ENCODE measurements at places on chromosomes 2 and 18.
A peak's percentile ranks its signal among the peaks of the same experiment; 100 is the strongest.

- DNase-seq: no peak
Measured at GRCh38 chr2:25482341-25482740, 140.6 kb upstream of the DNMT3A start.

DNA sequence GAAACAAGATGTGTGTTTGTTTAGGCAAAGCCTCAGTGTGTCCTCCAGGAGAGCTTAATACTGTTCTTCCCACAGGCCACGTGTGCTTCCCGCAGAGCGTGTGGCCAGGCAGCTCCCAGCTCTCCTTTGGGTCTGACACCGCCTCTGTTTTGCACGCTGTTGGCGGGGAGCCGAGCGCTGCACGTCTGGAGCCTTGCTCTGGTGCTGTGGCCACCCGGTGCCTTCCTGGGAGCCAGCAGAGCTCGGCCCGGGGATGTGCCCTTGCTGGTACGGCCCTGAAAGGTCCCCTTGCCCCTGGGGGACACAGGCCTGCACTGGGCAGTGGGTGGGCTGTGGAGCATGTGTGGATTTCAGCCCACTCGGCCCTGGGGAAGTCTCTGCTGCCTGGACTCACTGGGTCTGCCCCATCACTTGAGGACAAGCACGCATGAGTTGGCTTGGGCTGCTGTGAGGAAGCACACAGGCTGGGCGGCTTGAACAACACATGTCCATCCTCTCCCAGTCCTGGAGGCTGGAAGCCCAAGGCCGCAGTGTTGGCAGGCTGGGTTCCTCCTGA, 160.7 kb upstream of the HDAC4 start:
- DNase-seq: no peak

GRCh38 chr2:168499500-168499899, 43.4 kb downstream of the CERS6 start:
- no peak for DNase-seq

GRCh38 chr2:27496357-27497287, at the start of gene GCKR:
Gene GCKR, plus strand, starts transcription at chr2:27496839. Its CDS starts 66 bp downstream, at chr2:27496905.
- peak; percentile 29 for DNase-seq

DNA sequence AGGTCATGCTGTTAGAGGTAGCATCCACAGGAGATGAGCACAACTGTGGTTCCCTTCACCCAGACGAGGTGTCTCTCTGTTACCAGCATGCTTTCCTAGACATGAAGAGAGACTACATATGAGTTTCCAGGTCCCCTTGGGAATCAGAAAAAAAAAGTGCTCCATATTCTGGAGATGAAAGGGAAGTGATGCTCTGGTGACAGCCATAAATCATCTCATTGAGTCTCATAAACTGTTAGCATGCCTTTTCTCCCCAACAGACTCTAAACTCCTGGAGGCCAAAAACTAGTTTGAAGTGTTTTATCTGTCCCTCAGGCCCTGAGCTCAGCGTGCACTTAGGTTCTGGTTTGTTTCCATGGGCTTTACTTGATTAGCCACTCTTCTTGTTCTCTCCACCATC, 124.6 kb upstream of the CREB1 start:
- DNase-seq: no peak

DNA sequence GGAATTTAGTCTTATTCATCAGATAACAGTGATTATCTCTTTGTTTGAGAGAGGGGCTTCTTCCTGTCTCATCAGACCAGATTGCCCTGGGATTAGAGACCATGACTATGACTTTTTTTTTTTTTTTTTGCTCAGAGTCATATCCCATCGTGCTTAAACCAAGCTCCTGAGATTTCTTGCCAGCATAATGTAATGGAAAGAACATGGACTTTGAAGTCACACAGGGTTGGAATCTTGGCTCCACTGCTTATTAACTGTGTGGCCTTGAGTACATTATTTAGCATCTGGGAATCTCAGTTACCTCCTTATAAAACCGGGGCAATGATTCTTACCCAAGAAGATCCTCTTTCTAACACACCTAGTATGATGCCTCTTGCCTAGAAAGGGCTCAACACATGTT, 268.3 kb downstream of the DYSF start:
- no peak for DNase-seq

- no peak for DNase-seq
Measured at GRCh38 chr2:226752887-226753286, 46.7 kb downstream of the IRS1 start.

GRCh38 chr2:42567806-42568400, 529 bp upstream of the MTA3 start:
- peak; percentile 66 for DNase-seq

DNA sequence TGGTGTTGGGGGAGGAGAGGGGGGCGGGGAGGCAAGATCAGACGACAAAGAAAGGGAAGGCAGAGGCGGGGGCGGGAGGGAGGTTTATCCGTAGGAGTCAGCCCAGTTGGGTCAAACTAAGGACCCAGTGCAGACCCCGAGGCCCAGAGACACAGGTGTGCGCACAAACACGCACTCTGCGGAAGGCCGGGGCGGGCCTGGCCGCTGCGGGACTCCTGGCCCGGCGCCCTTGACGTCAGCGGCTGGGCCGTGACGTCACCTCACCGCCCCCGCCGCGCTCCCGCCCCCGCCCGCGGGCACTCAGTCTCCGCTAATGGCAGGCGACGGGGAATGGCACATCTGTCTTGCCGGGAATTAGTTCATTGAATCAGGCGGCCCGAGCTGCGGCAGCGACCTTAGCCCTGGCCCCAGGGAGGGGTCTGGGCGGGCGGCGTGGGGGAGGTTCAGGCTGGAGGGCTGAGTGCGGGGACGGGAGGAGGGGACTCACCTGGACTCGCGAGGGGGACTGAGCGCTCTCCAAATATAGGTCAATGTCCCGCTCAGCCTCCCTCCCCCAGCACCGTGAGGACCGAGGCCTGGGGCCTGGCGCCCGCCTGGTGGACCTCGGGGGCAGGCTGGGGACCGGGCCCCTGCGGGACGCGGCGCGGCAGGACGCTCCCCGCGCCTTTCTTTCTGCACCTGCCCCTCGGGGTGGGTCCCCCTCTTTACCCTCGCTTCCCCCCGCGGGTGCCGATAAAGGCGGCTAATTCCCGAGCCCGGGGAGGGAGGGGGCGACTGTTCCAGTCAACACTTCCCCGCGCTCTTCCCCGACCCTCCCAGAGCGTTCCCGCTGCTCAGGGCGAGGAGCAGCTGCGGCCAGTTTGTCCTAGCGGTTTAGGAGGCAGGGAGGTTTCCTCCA, 15.5 kb upstream of the ECEL1 start:
- DNase-seq: no peak

- DNase-seq: no peak
Measured at GRCh38 chr2:218384975-218385374, 2.9 kb downstream of the SLC11A1 start.

DNA sequence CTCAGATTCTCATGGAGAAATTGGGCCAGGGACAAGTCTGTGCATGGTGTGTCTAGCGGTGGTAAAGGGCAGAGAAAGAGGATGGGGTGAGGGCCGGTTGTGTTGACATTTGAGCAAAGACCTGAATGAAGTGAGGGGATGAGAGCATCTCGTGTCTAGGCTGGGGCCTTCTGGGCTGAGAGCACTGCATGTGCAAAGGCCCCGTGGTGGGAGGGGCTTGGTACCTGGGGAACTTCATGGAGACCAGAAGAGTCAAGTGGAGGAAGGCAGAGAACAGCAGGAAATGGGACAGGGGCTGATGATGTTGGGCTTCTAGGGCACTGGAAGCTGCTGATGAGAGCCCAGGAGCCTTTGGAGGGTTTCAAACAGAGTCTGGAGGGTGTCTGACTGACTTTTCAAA, 76.8 kb downstream of the SH3BP4 start:
- no peak for DNase-seq
